ENCODE measurements at places on chromosomes 16 and 17.

DNA sequence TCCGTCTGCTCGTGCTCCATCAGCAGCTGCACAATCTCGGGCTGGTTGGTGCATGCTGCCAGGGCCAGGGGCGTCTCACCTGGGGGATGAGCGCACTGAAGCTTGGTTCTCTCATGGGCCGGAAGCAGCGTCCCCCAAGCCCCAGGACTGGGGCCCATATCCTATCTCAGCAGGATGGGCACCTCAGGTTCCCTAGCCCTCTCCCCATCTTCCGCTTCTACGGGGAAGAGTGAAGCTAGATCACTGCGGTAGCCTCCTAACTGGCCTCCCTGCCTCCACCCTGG lies 24.8 kb downstream of the TRPV3 start:
- DNase-seq, result no peak

GRCh38 chr16:31221357-31222160 lies 4.6 kb upstream of the PYDC1 start:
- DNase-seq, result no peak

DNA sequence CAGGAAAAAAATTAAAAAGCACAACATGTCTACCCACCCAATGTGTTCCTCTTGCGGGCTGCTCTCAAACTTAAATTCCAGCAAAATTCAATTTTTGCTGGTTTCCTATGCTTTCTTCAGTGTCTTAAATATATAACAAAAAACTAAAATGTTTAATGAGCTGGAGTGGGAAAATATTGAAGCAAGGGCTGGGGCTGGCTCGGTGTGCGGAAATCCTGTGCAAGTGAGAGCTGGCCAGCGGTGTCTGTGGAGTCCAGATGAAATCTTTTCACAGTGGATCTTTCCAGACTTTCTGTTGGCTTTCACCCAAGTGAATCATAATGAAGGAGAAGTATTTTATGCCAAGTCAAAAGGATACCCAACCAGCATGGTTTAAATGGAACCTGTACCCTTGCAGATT lies 1733.6 kb downstream of the TP53TG3F start:
- DNase-seq, result no peak

DNA sequence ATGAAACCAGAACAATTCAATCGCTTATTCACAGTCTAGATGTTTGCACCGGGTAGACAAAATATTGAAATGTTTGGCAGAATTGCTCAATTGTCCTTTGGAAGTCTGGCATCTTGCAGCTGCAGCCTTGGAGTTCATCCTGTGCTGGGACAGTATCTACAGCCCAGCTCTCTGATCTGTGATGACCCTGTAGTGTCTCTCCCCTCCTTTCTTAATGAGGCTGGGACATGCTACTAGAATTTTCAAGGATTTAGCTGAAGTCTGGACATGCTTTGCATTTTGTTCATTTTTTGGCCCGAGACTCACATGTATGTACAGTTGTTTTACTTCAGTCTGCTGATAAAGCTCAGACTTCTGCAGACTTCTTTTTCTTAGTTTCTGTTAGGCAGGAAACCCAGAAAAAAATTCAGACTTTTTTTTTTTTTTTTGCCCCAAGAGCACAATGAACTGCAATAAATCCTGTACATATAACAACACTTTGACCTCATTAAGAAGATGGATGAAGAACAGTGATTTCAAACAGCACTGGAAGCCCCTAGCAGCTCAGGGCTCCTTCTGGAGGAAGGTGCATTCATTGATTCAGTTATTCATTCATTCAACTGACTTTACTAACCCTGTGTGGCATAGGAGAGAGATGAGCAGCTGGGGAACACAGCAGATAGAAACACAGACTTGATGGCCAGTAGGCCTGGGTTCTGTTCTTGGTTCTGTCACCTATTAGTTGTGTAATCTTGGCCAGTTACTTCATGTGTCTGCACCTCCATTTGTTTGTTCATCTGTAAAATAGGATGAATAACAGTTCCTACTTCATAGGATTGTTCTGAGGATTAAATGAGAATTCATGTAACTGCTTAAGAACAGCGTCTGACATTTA lies 210.0 kb downstream of the MAP2K4 start:
- no peak for DNase-seq

- peak; percentile 26 for DNase-seq
Observed at GRCh38 chr17:30954046-30954830, 16.6 kb upstream of the RNF135 start.

Data from Kasumi-1 (cell line).